Articular chondrocyte of knee joint (primary cell): ENCODE measurements at places on chromosomes 7 and 10. TPM values are rescaled to one million over a fixed set of nuclear protein-coding genes. Genes with fewer than 3 reads are reported as not detected.

STRIP2 gene
- 16.9 and 20.4 TPM in 2 replicates for total RNA-seq

RPEL1 gene
- total RNA-seq, result 0.11 and 0.13 TPM in 2 replicates

ICA1 gene
- total RNA-seq, result 10.3 and 11.3 TPM in 2 replicates

HGF gene
- 0.13 and 0.65 TPM in 2 replicates for total RNA-seq

LMTK2 gene
- total RNA-seq, result 10.5 and 11.8 TPM in 2 replicates

ANKRD2 gene
- 0.86 and 1.0 TPM in 2 replicates for total RNA-seq

JCAD gene
- total RNA-seq, result 37.0 and 73.6 TPM in 2 replicates

TSPAN15 gene
- 0.13 and 0.32 TPM in 2 replicates for total RNA-seq
